Urinary bladder (tissue), 4 donors: ENCODE measurements at places on chromosomes 3 and 15.

GRCh38 chr15:101012326-101013200, 93.4 kb downstream of the LRRK1 start:
- DNase-seq: no peak

DNA sequence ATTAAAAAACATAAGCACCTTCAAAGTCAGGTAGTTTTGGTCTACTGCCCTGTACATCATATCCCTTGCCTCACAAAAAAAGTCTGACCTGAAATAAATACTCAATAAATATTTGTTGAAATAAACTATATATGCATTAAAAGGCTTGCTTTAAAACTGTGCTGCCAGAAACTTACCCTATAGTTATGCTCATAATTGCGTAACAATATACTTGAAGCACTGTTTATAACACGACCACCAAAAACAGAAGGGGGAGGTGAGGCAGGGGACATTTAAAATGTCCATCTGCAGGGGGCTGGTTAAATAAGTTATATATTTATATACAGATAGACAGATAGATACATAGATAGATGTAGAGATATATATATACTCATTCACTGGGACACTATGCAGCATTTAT, 549.5 kb downstream of the MAGI1 start:
- no peak for DNase-seq

- DNase-seq: no peak
Measured at GRCh38 chr15:41926185-41927056, 32.6 kb upstream of the SPTBN5 start.

- no peak for DNase-seq
Measured at GRCh38 chr3:38235466-38235865, 30.1 kb upstream of the SLC22A13 start.

- DNase-seq: peak; percentile 72
Measured at GRCh38 chr15:73777741-73778140, 24.6 kb upstream of the INSYN1 start.

DNA sequence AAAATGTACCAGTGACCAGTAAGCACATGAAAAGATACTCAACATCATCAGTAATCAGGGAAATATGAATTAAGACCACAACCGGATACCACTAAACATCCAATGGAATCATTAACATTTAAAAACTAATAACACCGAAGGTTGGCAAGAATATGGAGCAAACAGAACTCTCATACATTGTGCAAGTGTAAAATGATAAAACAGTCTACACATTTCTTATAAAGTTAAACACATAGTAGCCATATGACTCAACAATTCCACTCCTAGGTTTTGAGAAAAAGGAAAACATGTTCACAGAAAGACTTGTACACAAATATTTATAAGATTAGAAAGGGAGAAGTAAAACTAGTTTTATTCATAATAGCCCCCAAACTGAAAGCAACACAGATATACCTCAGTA, 60.3 kb upstream of the SLCO2A1 start:
- no peak for DNase-seq

- DNase-seq: no peak
Measured at GRCh38 chr3:138747225-138747624, 87.5 kb downstream of the PIK3CB start.

GRCh38 chr3:64342940-64343688, 117.8 kb upstream of the PRICKLE2 start:
- DNase-seq: no peak

GRCh38 chr15:93848490-93848889, 382.9 kb upstream of the MCTP2 start:
- no peak for DNase-seq
